ENCODE measurements at places on chromosomes 4 and X.

- DNase-seq: no peak
Observed at GRCh38 chrX:14006540-14006939, 23.2 kb downstream of the GEMIN8 start.

GRCh38 chr4:145829629-145830395 is 108.8 kb downstream of the ZNF827 start:
- no peak for DNase-seq

DNA sequence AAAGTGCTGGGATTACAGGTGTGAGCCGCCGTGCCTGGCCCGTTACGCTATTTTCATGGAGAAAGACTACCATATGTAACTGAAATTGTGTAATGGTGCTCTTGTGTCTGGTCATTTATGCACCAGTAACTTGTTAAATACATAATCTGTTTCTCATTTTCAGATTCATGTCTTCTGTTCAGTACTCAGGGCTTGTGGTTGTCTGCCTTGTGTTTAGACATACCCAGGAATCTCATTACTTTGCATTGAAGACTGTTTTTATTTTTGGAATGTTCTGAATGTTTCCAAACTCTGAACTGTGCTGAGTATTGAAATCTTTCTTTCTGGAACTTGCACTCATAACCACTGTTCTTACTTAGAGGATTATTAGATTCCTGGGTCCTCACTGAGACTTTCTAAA is 52.8 kb downstream of the PDLIM5 start:
- DNase-seq: no peak

DNA sequence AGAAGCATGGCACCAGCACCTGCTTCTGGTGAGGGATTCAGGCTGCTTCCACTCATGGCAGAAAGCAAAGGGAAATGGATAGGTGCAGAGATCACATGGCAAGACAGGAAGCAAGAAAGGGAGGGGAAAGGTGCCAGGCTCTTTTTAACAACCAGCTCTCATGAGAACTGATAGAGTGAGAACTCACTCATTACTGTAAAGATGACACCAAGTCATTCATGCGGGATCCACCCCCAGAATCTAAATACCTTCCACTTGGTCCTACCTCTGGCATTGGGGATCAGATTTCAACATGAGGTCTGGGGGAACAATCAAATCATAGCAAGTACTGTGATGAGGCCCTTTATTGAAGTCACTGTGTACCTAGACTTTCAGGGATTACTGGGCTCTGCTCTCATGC is 72.0 kb upstream of the PRDM5 start:
- no peak for DNase-seq

- DNase-seq: no peak
Observed at GRCh38 chr4:86019906-86020305, 339.9 kb downstream of the MAPK10 start.

- no peak for DNase-seq
Observed at GRCh38 chr4:181536196-181536746, 706.9 kb upstream of the TENM3 start.

GRCh38 chr4:7964459-7964858 is 24.8 kb upstream of the AFAP1 start:
- no peak for DNase-seq

DNA sequence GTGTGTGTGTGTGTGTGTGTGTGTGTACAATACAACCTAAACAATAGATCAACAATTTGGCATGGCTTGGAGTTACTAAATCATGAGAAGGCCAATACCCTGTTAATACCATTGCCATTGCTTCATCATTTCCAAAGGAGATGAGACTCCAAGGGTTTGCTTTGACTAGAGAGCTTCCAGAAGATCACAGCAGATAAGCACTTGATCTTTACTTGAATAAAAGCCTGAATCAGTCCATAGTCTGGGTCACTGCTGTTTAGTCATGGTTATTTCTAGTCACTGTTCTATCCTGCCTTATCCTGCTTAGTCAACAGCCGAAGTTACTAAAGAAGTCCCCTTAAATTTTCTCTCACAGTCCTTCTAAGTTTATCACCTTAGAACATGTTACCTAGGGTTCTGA is 58.2 kb downstream of the RAB40AL start:
- no peak for DNase-seq

GRCh38 chr4:109989618-109990017 is 76.9 kb downstream of the EGF start:
- DNase-seq: no peak

GRCh38 chrX:119516157-119516702 is 48.0 kb downstream of the SLC25A5 start:
- DNase-seq: peak; percentile 39

DNA sequence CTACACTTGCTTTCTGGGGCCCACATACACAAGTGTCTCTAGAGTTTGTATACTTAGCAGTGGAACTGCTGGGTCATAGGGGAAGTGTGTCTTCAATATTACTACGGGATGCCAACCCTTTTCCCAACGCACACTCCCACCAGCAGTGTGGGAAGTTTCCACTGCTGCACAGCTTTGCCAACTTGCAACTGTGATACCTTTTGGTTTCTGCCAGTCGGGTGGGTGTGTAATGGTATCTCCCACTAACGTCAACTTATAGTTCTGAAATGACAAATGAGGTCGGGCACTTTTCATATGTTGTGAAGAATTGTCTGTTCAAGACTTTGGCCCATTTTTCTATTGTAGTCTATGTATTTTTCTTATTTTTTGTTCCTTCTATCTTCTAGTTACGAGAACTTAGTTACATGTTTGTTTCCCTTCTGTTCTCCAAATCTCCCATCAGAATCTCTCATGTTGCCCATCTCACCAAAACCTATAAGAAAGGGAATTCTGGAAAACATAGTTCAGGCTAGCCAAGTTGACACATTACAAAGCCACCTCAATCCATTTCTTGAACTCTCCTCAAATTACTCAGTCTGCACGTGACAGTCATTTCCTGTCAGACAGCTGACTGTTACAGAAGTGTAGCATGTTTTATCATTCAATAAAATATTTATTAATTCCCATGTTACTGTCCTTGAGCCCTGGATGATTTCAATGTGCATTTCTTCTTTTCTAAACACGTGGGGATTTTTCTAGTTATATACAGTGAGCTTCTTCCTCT is 30.7 kb downstream of the PNMA6E start:
- DNase-seq: no peak

- no peak for DNase-seq
Observed at GRCh38 chrX:152637649-152638442, at the start of gene GABRQ. GABRQ (plus strand) TSS chrX:152637895; CDS start chrX:152638203, 308 bp downstream.

GRCh38 chr4:21888195-21888976 is 60.2 kb downstream of the KCNIP4 start:
- DNase-seq: peak; percentile 5

DNA sequence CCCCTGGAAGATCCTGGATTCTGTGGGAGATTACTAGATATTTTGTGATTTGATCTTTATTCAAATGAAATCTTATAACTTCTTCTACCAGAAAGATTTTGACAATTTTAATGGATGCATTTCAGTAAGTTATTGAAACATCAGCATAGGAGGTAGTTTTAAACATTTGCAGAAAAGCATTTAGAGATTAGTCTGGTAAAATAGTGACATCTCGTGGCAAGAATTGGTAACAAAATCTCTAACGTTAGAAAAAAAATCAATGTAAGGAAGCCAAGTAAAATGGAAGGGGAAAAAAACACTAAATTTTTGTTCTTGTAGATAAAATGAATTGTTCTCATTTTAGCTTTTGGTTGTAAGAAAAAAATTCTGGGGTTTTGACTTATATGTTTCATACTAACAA is 73.3 kb downstream of the TASL start:
- no peak for DNase-seq

- no peak for DNase-seq
Observed at GRCh38 chrX:39528161-39528916, 569.4 kb downstream of the BCOR start.

- DNase-seq: no peak
Observed at GRCh38 chrX:123964156-123964834, 2.8 kb downstream of the STAG2 start.

DNA sequence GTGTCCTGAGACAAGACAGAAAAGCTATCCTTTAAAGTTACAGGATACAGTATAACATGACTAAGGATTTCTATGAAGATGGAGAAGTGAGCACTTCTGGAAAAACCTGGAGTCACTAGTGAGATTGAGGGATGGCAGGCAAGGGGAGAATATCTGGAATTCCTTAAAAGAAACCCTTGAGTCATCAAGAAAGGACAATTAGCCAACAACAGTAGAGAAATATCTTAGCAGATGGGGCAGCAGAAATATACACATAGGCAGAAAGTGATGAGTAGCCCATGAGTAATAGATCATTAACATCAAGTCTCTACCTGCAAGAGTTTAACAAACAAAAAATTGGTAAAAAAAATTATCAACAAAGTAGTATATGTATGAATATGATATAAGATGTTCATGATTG is 858.8 kb upstream of the FRG1 start:
- no peak for DNase-seq

DNA sequence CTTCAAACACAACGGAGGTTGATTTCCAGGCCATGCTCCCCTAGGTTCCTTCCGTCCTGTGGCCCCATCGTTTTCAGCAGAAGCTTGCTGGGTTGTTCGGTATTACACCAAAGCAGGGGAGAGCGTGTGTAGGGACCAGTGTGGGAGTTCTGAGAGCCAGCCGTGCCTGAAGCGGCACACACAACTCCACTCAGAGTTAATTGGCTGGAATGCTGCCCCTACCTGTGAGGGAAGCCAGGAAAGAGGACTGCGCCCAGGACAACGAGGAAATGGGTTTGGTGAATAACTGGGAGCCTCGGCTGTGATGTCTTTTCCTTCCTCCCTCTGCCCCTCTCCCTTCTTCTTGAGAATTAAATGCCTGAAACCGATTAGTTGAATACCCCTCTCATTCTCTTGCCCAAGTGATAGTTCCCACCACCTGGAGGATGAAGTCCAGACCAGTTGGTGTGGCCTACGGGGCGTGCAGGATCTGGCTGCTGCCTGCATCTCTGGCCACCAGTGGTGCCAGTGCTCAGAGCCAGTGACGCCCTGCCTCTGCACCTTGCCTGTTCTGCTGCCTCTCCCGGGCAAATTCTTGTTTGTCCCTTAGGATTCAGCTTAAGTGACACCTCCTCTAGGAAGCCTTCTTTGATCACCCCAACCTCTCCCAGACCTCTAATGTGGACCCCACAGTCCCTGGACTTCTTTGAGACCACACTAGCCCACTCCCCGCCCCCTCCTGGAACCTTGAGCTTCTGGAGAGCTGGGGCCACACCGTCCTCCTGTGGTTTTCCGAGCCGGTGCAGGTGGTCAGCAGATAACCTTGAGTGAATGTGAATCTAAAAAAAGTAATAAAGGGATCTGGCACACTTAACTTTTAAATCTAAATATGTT is 33.6 kb downstream of the TBC1D14 start:
- no peak for DNase-seq

DNA sequence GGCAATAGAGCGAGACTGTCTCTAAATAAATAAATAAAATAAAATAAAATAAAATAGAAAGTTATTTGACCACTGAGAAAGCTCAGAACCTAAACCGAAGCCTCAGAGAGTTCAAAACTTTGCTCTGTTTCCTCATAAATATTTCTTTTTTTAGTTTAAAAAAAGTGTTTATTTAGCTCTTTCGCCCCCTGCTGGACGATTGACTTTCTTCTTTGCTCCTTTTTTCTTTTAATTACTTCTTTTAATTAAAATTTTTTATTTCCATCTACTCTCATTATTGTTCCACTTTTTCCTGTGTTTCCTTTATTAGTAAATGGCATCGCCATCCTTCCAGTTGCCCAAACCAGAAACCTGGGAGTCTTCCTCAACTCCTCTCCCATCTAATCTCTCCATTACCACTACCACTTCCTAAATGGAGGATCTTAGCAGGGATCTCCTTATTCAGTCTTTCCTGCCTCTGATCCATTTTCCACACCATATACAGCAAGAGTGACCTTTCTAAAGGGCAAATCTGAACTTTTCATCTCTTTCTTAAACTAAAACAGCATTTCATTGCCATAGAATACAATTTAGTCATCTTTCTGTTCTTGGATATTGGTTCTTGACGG is 728 bp upstream of the IL13RA2 start:
- DNase-seq: no peak

DNA sequence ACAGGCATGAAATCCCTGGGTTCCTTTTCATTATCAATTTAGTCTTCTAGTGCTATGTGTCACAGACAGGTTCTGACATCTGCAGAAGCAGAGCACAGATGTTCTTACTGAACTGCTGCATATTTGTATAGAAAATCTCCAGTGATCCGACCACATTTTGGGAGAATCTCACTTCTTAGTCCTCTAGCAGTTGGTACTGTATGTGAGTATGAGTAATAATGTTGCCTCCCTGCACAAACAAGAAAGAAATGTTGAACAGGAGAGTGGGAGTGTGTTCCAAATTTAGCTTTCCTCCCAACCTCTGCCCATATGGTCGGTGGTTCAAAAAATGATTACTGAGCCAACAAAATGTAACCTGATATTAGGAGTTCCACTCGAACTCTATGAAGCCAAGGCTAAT is 165.3 kb upstream of the GPC4 start:
- DNase-seq: no peak

DNA sequence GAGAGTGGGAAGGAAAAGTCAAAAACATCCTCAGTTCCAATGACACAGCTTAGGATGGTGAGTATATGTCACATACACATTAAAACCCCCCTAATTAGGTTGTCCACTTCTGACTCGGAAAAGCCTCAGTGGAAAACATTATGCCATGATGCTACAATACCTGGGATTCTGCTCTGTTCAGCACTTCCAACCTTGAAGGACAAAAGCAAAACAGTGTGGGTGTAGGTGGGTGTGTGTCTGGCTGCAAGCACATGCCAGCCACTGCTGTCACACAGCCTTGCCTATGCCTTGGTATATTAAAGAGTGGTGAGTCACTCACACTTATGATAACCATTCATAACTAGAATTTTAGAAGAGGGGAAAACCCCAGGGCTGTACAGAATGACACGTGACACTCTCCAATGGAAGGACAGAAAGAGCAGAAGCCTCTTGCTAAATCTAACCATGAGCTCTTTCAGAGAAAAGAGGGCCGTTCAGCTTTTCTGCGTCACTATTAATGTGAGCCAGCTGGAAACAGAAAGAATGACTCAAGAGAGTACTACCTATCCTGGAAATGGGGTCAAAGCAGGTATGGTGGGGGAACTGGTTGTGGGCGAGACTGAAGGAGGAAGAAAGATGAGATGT is 159.6 kb downstream of the TET2 start:
- DNase-seq: no peak

GRCh38 chrX:44698357-44698756 is 145.5 kb upstream of the DUSP21 start:
- DNase-seq: no peak

DNA sequence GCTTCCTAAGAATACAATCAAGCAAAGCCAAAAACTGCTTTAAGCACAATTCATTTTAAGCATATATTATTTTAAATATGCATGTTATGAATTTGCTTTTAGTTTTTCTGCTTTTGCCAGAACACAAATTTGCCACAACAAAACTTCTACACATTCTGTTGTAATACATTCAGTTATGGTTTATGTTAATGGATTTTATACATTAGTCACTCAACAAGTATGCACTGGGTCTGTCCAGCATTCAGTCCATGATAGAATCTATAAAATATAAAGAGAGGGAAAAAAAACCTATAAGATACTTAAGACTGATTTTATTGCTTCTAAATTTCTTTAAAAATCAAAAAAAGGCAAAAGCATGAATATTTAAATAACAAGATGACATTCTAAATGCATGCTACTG is 22.2 kb downstream of the IQCM start:
- DNase-seq: no peak

- no peak for DNase-seq
Observed at GRCh38 chr4:8266508-8266907, 3.0 kb upstream of the HTRA3 start.

GRCh38 chr4:183252959-183253358 is 67.1 kb downstream of the CLDN22 start:
- no peak for DNase-seq

- no peak for DNase-seq
Observed at GRCh38 chr4:8419222-8420041, 21.1 kb downstream of the ACOX3 start.

All from urothelium cell line (cell line).